ENCODE measurements at places on chromosomes 6 and 20.

GRCh38 chr20:4601630-4602296 is 119.9 kb upstream of the PRND start:
- DNase-seq: no peak

GRCh38 chr6:9272671-9273070 is 837.3 kb upstream of the SLC35B3 start:
- DNase-seq: no peak

- no peak for DNase-seq
Observed at GRCh38 chr6:163780994-163781393, 366.5 kb downstream of the QKI start.

DNA sequence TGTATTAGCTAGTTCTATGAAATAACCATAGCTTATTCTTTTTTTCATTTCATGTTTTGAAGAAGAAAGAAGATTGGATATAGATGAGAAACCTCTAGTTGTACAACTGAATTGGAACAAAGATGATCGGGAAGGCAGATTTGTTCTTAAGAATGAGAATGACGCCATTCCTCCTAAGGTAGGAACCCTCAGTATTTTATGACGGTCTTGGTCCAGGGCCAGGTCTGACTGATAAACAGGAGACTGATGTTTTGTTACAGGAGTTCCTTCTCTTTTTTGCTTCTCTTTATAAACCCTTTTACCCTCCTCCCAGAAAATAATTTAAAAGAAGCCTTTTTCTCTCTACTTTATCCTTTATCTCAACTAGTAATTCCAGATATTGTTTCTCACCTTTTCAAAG is 43.6 kb downstream of the AFDN start:
- DNase-seq: no peak

DNA sequence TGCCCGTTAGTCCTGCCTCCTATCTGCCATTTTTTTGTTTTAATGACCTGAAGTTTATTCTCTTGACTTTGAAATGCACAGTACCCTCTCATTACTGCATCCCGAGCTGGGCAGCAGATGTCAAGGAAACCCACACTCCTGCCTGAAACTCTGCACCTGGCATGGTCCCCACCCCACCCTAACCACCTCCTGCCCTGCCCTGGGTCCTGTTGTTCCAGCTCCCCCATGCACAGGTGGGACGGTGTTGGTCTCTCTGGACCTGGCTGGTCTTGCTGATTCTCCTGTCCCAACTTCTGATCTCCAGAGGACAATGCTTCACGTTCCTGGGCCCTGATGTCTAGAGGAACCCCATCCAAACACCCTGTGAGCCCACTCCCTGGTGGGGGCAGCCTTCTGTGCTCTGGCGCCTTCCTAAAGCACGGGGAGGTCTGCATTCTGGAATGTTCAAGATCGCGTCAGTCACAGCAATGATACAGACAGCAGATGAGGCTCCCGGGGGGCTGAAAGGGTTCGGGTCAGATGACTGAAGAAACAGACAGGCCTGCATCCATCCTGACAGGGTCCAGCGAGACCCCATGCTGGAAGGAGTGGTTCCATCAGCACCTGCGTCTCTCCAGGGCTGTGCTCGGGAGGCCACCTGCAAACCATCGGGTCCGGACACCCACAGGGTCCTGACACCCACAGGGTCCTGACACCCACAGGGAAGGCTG is 73.6 kb downstream of the ERMARD start:
- no peak for DNase-seq

GRCh38 chr6:50986319-50986718 is 167.6 kb downstream of the TFAP2B start:
- DNase-seq: no peak

- DNase-seq: no peak
Observed at GRCh38 chr6:113735491-113735890, 121.7 kb upstream of the MARCKS start.

All from naive thymus-derived CD8-positive, alpha-beta T cell (primary cell).